Mesothelial cell of epicardium (in vitro differentiated cells): ENCODE measurements at places on chromosomes 5 and 9. TPM values are rescaled to one million over a fixed set of nuclear protein-coding genes. Genes with fewer than 3 reads are reported as not detected.

- DNase-seq, result no peak
- H3K4me1 ChIP-seq, result peaks cover 8% of the 10 kb centered on the region
- no peak overlapping the region for H3K4me3 ChIP-seq
- H3K27me3 ChIP-seq, result no peaks in the 10 kb centered on the region
These were observed 95.1 kb downstream of the DMXL1 start for GRCh38 chr5:119166026-119166425.

The PITX1 gene
- total RNA-seq, result 80.2 to 89.6 TPM (median 88.0 TPM) in 3 replicates

DNA sequence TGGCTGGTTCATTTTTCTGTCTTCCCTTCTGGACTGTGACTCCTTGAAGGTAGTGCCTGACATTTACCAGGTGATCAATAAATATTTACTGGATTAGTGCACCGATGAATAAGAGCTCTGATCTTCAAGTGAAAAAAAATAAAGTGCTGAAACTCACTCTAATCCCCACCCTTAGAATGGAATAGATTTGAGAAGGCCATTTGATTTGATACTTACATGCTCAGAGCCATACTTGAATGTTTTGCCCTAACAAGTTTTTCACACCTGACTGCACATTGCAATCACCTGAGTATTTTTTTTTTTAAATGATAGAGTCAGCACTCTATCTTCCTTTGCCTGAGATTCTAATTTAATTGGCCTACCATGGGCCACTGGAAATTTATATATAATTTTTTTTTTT lies 105.7 kb downstream of the LRRC70 start:
- H3K4me1 ChIP-seq, result no peaks in the 10 kb centered on the region
- H3K4me3 ChIP-seq, result no peak overlapping the region
- DNase-seq, result no peak
- no peaks in the 10 kb centered on the region for H3K36me3 ChIP-seq

DNA sequence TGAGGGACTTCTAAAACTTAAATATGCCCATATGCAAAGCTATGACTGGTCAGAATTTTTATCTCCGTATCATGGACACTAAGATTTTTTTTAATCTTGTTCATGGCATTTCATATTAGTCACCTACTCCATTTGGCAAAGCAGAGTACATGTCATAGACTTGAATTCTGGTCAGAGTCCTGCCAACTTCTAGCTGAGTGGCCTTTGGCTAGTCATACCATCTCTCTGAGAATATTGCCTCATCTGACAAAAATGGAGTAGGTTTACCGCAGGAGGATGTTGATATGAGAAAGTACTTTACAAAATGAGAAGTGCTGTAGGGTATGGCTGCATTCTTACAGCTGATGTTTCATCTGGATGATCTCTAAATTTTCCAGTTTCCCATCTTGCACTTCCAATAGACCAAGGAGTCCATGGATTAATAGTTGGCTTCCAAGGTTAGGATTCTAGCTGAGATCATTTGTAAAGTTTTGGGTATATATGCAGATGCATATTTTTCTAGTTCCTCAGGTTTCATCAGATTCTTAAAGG lies 150.8 kb upstream of the NR3C1 start:
- H3K36me3 ChIP-seq, result no peaks in the 10 kb centered on the region
- H3K4me3 ChIP-seq, result no peak overlapping the region
- no peaks in the 10 kb centered on the region for H3K27me3 ChIP-seq

The GRAMD2B gene
- total RNA-seq, result 12.0 to 15.0 TPM (median 14.0 TPM) in 3 replicates

GRCh38 chr5:158643840-158644239 lies 455.9 kb downstream of the EBF1 start:
- no peak overlapping the region for H3K4me3 ChIP-seq
- no peak for DNase-seq
- H3K36me3 ChIP-seq, result no peaks in the 10 kb centered on the region
- no peak overlapping the region for H3K27ac ChIP-seq
- no peaks in the 10 kb centered on the region for H3K4me1 ChIP-seq

The AK8 gene
- total RNA-seq, result 1.5 to 2.1 TPM (median 2.0 TPM) in 3 replicates

- no peaks in the 10 kb centered on the region for H3K36me3 ChIP-seq
- no peak for DNase-seq
- no peak overlapping the region for H3K27ac ChIP-seq
- H3K4me1 ChIP-seq, result peaks cover 6% of the 10 kb centered on the region
These were observed 102.8 kb downstream of the TAF11L14 start for GRCh38 chr5:17737092-17737491.

GRCh38 chr5:124027441-124027840 lies 515.5 kb downstream of the CSNK1G3 start:
- no peak for DNase-seq
- H3K27ac ChIP-seq, result no peak overlapping the region
- H3K27me3 ChIP-seq, result no peaks in the 10 kb centered on the region
- peaks cover 38% of the 10 kb centered on the region for H3K4me1 ChIP-seq
- no peaks in the 10 kb centered on the region for H3K36me3 ChIP-seq

The INSL4 gene
- not detected in 3 replicates for total RNA-seq

DNA sequence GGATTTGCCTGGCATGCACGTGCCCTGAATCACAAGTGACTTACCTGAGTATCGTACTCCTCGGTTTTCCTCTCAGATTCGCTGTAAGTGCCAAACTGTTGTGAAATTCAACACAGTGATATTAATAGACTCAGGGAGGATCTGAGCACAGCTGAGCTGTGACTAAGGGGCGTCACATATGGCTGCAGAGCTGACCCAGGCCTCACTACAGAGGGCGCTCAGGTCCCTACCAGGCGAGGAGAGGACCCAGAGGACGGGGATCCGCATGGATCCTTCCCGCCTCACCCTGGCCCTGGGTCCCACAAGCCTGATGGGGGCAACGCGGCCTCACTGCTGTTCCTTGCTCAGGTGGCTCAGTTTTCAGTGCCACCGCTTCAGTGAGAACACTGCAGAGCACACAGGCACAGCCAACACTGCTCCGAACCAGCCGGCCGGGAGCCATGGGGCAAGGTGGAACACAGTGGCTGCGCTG lies 20.1 kb downstream of the CLPTM1L start:
- no peaks in the 10 kb centered on the region for H3K27me3 ChIP-seq
- DNase-seq, result no peak
- H3K4me3 ChIP-seq, result no peak overlapping the region
- no peaks in the 10 kb centered on the region for H3K4me1 ChIP-seq

DNA sequence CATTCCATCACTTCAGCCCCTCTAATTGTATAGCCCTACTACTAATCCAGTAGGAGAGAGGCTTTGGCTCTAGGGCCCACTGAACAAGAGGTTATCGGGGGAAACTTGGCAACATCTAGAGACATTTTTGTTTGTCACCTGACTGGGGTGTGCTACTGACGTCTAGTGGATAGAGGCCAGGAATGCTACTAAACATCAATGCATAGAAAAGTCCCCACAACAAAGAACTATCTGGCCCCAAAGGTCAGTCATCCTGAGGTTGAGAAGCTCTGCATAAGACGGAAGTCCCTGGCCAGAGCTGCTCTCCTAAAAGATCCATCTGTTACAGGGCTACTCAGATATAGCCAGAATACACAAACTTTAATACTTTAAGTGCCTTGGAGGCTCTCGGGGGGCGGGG lies 570.6 kb upstream of the KLF4 start:
- peaks cover 24% of the 10 kb centered on the region for H3K4me1 ChIP-seq
- H3K27me3 ChIP-seq, result no peaks in the 10 kb centered on the region
- H3K27ac ChIP-seq, result no peak overlapping the region
- no peaks in the 10 kb centered on the region for H3K36me3 ChIP-seq
- no peak for DNase-seq

- no peak overlapping the region for H3K4me3 ChIP-seq
- peaks cover 7% of the 10 kb centered on the region for H3K36me3 ChIP-seq
- H3K4me1 ChIP-seq, result peaks cover 14% of the 10 kb centered on the region
- DNase-seq, result no peak
- H3K27me3 ChIP-seq, result no peaks in the 10 kb centered on the region
- H3K27ac ChIP-seq, result no peak overlapping the region
These were observed 511.0 kb upstream of the TLE4 start for GRCh38 chr9:79060766-79061165.

The SLC22A4 gene
- 2.1 to 2.4 TPM (median 2.2 TPM) in 3 replicates for total RNA-seq

GRCh38 chr9:29637471-29638237 lies 2064.4 kb upstream of the C9orf72 start:
- H3K27me3 ChIP-seq, result no peaks in the 10 kb centered on the region
- no peak overlapping the region for H3K4me3 ChIP-seq
- DNase-seq, result no peak
- H3K36me3 ChIP-seq, result no peaks in the 10 kb centered on the region

- no peaks in the 10 kb centered on the region for H3K36me3 ChIP-seq
- no peak overlapping the region for H3K27ac ChIP-seq
- H3K4me3 ChIP-seq, result no peak overlapping the region
- no peaks in the 10 kb centered on the region for H3K27me3 ChIP-seq
- no peaks in the 10 kb centered on the region for H3K4me1 ChIP-seq
- DNase-seq, result no peak
These were observed 152.9 kb upstream of the SLC28A3 start for GRCh38 chr9:84493284-84493947.

The HTR1A gene
- total RNA-seq, result 0.13 TPM in 1 of 3 replicates, not detected in the others

The WHRN gene
- 25.5 to 28.2 TPM (median 27.5 TPM) in 3 replicates for total RNA-seq

The PCDHB14 gene
- total RNA-seq, result 7.1 to 8.6 TPM (median 7.7 TPM) in 3 replicates

The PARP8 gene
- 27.0 to 29.4 TPM (median 27.5 TPM) in 3 replicates for total RNA-seq

- H3K4me3 ChIP-seq, result no peak overlapping the region
- H3K27me3 ChIP-seq, result peaks cover 13% of the 10 kb centered on the region
- DNase-seq, result no peak
- no peaks in the 10 kb centered on the region for H3K36me3 ChIP-seq
- peaks cover 7% of the 10 kb centered on the region for H3K4me1 ChIP-seq
- no peak overlapping the region for H3K27ac ChIP-seq
These were observed 180.9 kb downstream of the MED10 start for GRCh38 chr5:6197427-6197826.

The PCDHGA10 gene
- 30.7 to 33.4 TPM (median 32.1 TPM) in 3 replicates for total RNA-seq

DNA sequence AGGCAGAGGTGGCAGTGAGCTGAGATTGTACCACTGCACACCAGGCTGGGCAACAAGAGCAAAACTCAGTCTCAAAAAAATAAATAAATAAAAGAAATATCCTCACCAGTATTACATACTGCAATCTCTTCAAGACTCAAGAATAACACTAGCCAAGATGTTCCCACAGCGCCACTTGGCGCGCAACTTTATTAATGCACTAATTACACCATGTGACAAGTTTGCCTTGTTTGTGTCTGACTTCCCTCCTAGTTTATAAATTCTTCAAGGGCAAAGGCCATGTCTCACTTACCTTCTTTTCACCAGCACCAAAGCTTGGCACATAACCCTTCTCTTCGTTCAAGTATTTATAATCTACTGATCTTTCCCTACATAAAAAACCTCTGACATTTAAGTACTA lies 4.8 kb downstream of the SKP1 start:
- peaks cover 29% of the 10 kb centered on the region for H3K36me3 ChIP-seq
- no peak overlapping the region for H3K4me3 ChIP-seq
- no peak for DNase-seq
- no peak overlapping the region for H3K27ac ChIP-seq

GRCh38 chr9:78714576-78714975 lies 417.7 kb downstream of the PSAT1 start:
- H3K4me1 ChIP-seq, result peaks cover 10% of the 10 kb centered on the region
- no peak overlapping the region for H3K27ac ChIP-seq
- H3K36me3 ChIP-seq, result no peaks in the 10 kb centered on the region
- no peak overlapping the region for H3K4me3 ChIP-seq
- H3K27me3 ChIP-seq, result no peaks in the 10 kb centered on the region

- H3K27ac ChIP-seq, result no peak overlapping the region
- H3K27me3 ChIP-seq, result peaks cover 28% of the 10 kb centered on the region
- H3K4me1 ChIP-seq, result peaks cover 3% of the 10 kb centered on the region
- no peak overlapping the region for H3K4me3 ChIP-seq
These were observed 15.7 kb downstream of the CCDC187 start for GRCh38 chr9:136287960-136288753.

The WNT8A gene
- total RNA-seq, result not detected in 3 replicates

The PRRX2 gene
- total RNA-seq, result 7.5 to 10.1 TPM (median 8.7 TPM) in 3 replicates

The C9orf85 gene
- 13.6 to 15.9 TPM (median 15.2 TPM) in 3 replicates for total RNA-seq

- H3K27me3 ChIP-seq, result no peaks in the 10 kb centered on the region
- H3K4me3 ChIP-seq, result no peak overlapping the region
- peaks cover 3% of the 10 kb centered on the region for H3K36me3 ChIP-seq
- no peak for DNase-seq
These were observed 98.2 kb upstream of the SLCO6A1 start for GRCh38 chr5:102596951-102597350.

DNA sequence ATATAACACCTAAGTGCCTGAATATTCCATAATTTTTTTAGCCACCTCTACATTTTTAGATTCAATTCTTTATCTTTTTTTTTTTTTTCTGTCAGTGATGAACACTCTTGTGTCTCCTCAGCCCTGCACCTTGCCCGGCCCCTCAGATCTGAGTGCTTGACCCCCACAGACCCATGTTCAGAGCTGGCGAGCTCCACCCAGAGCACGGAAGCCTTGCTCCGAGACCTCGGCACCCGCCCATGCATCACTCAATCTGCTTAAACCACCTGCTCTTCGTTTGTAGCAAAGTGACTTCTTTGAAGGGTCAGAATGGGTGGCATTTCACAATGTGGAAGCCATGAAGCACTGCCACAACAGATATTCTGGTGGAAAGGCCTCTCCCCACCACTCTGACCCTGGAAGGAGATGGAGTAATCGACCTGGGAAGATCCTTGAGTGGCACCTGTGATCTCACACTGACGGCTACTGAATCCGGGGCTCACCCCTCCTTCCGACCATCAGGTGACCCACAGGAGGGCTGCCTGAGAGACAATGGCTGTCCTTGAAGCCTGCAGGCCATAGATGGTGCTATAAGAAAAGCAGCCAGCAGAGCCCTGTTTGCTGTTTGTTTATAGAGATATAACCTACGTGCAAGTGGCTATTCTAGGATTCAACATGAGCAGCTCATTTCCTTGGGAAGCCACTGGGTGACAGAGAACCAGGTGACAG lies 261.1 kb upstream of the IRX4 start:
- H3K27ac ChIP-seq, result no peak overlapping the region
- DNase-seq, result no peak
- H3K36me3 ChIP-seq, result no peaks in the 10 kb centered on the region
- no peaks in the 10 kb centered on the region for H3K4me1 ChIP-seq
- peaks cover 29% of the 10 kb centered on the region for H3K27me3 ChIP-seq

The DRD1 gene
- total RNA-seq, result 0.34 to 0.54 TPM (median 0.40 TPM) in 3 replicates

DNA sequence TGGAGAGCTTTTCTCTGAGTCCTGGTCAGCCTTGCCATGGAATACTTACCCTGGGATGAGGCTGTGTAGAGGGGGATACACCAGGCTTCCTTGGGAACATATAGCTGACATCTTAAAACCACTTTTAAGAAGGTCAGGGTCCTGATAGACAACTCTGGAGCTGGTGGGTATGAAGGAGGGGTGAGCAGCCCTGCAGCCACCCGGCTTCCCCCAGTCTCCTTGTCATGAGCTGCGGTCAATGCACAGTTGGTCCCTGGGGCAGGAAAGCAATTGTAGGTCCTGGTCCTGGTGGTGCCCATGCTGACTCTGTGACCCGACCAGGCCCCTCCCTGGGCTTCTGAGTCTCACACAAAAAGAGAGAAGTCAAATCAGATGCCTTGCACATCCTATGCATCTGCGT lies 63.6 kb downstream of the MRPL36 start:
- no peak overlapping the region for H3K4me3 ChIP-seq
- H3K27ac ChIP-seq, result no peak overlapping the region
- peaks cover 3% of the 10 kb centered on the region for H3K36me3 ChIP-seq
- H3K27me3 ChIP-seq, result peaks cover 44% of the 10 kb centered on the region
- no peaks in the 10 kb centered on the region for H3K4me1 ChIP-seq

DNA sequence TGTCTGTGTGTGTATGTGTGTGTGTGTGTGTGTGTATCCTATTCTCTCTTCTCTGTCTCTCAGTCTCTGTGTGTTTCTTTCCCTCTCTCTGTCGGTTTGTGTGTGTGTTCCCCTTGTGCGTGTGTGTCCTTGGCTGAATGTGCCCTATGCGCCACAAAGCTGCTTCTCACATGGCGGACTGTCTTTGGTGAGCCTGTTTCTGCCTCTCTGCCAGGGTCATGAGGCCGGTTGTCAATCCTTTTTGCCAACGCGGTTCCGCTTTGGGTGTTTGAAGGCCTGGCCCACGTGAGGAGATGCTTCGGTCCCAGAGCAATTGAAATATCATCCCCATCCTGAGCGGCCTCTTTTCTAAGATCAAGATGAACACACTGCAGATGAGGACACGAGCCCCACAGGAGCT lies 476.0 kb downstream of the SPATA31A7 start:
- no peaks in the 10 kb centered on the region for H3K4me1 ChIP-seq
- no peak overlapping the region for H3K4me3 ChIP-seq
- H3K36me3 ChIP-seq, result peaks cover 5% of the 10 kb centered on the region
- no peaks in the 10 kb centered on the region for H3K27me3 ChIP-seq
- DNase-seq, result no peak

The TMEM174 gene
- not detected in 3 replicates for total RNA-seq
